ENCODE measurements at places on chromosomes 7 and 10. TPM values are rescaled to one million over a fixed set of nuclear protein-coding genes. Genes with fewer than 3 reads are reported as not detected.

The RNLS gene
- total RNA-seq = 9.4 TPM

The TCF7L2 gene
- total RNA-seq = 78.0 TPM

The PRF1 gene
- total RNA-seq = 0.13 TPM

The RADIL gene
- total RNA-seq = 4.0 TPM

DNA sequence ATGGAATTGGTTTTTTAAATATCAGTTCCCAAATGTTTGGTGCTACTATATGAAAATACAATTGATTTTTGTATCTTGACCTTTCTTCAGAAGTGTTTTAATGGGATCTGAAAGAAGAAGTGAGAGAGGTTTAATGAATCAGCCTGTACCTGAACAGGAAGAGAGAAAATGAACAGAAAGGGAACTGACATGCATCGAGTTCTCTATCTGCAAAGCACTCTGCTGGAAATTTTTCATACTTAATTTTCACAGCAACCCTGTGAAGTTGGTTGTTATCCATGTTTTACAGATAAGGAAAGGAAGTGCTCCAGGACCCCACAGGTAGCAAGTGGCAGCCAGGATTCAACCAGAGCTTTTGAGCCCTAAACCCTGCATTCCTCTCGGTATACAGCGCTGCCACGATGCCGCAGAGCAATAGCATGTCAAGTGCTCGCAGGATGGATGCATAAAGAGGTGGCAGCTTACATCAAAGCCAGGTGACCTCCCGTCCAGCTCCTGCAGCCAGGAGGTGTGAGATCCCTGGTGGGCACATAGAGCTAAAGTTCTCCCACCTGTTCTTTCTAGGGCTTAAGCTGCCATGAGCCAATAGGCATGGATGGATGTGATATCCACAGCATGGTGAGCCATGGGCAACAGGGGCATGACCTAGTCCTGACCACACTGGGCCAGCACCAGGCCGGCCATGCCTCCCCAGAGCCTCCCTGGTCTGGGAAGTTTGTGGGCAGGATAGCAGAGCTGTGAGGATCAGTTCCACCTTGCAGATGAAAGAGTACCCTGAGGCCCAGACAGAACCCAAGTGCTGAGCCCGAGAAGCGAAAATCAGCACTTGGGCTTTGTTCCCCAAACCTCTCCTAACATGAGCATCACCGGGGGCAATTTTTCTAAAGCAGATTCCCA is 57.2 kb downstream of the CALML3 start:
- peaks cover 42% of the 10 kb centered on the region for H3K4me1 ChIP-seq
- H3K4me3 ChIP-seq = no peak overlapping the region
- no peak overlapping the region for H3K27ac ChIP-seq
- no peaks in the 10 kb centered on the region for H3K27me3 ChIP-seq
- DNase-seq = no peak

- no peaks in the 10 kb centered on the region for H3K36me3 ChIP-seq
- H3K4me3 ChIP-seq = no peak overlapping the region
- no peak overlapping the region for H3K27ac ChIP-seq
Measured at GRCh38 chr7:121069346-121070100, 81.0 kb downstream of the CPED1 start.

GRCh38 chr7:76296743-76297740 is 5.4 kb upstream of the HSPB1 start:
- H3K4me3 ChIP-seq = no peak overlapping the region
- no peaks in the 10 kb centered on the region for H3K27me3 ChIP-seq
- peak overlapping the region; percentile 88 for H3K27ac ChIP-seq
- peaks cover 30% of the 10 kb centered on the region for H3K4me1 ChIP-seq

DNA sequence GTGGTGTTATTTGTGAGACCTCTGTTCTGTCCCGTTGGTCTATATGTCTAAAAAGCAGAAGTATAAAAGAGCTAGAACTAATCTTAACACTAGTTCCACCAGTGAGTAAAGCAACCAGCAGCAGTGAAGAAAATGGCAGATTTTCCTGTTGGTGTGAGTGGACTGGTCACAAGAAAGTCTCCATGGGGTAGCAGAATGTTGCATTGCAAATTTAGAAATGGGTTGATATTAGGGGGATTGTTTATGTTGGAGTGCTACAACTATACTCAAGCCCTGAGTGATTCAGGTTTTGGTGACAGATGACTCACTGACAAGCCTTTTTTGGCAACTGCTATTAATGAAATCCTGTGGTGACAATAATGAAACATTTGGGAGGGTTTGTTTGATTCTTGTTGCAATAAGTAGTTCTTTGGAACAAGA is 5.6 kb downstream of the AVL9 start:
- H3K36me3 ChIP-seq = peaks cover 7% of the 10 kb centered on the region
- H3K4me1 ChIP-seq = peaks cover 23% of the 10 kb centered on the region
- H3K27ac ChIP-seq = peak overlapping the region; percentile 27

DNA sequence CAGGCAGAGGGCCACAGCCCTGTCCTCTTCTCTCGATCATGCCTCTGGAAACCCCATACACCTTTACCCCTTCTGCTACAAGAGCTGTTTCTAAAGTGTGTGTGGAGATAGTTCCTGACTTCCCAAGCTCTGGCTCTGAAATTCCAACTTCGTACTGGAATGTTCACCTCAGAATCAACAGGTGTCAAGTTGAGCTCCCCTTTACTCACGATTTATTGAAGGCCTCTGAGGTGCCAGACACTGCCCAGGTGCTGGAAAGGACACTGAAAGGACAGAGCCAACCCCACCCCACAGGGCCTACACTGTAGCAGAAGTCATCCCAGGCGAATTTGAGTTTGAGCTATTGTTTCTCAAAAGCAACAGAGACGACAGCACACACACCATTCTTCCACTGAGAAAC is 209.9 kb upstream of the FRMD4A start:
- H3K27me3 ChIP-seq = no peaks in the 10 kb centered on the region
- H3K27ac ChIP-seq = no peak overlapping the region
- no peak for DNase-seq
- no peak overlapping the region for H3K4me3 ChIP-seq
- H3K4me1 ChIP-seq = peaks cover 38% of the 10 kb centered on the region
- peaks cover 2% of the 10 kb centered on the region for H3K36me3 ChIP-seq

DNA sequence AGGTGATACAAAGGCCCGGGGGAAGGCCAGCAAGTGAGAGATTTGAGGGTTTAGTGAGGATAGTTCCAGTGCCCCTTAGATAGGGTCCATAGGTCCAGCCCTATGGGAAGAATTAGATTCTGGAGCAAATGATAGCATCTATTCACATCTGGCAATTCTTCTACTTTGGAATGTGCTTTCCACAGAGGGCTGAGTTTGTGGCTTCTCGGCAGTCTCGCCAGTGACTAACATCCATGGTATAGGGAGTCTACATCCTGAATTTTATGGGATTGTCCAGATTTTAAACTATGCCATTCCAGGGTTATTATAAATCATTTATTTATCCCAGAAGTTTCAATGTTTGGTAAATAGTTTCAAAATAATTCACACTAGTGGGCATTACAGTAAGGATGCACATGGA is 207.3 kb upstream of the ADO start:
- H3K27me3 ChIP-seq = peaks cover 1% of the 10 kb centered on the region
- DNase-seq = no peak
- H3K4me3 ChIP-seq = no peak overlapping the region
- H3K4me1 ChIP-seq = no peaks in the 10 kb centered on the region

GRCh38 chr10:124728830-124729661 is 15.1 kb downstream of the FAM53B start:
- H3K27ac ChIP-seq = no peak overlapping the region
- no peak overlapping the region for H3K4me3 ChIP-seq
- peaks cover 6% of the 10 kb centered on the region for H3K36me3 ChIP-seq
- no peak for DNase-seq
- peaks cover 37% of the 10 kb centered on the region for H3K4me1 ChIP-seq

- H3K4me1 ChIP-seq = peaks cover 13% of the 10 kb centered on the region
- no peaks in the 10 kb centered on the region for H3K27me3 ChIP-seq
- H3K27ac ChIP-seq = peak overlapping the region; percentile 98
Measured at GRCh38 chr10:103772096-103772845, 83.1 kb downstream of the SH3PXD2A start.

DNA sequence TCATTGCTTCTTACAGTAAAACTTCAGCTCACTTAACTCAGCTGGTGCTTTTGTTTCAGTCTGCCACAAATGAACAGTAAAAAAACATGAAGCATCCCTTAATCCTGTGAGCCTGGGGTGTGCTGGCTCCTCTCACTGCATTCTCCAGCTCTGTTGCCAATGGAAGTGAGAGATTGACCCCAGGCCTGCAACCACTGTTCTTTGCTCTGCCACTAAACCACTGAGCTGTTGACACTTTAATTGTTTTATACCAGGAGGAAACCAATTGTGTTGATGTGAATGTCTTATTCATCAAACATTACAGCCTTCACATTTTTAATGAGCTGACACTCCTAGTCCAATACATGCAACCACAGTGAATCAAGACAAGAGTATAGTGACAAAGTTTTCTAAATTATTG is 69.4 kb upstream of the FZD1 start:
- DNase-seq = no peak
- H3K4me3 ChIP-seq = no peak overlapping the region
- no peak overlapping the region for H3K27ac ChIP-seq
- no peaks in the 10 kb centered on the region for H3K27me3 ChIP-seq

DNA sequence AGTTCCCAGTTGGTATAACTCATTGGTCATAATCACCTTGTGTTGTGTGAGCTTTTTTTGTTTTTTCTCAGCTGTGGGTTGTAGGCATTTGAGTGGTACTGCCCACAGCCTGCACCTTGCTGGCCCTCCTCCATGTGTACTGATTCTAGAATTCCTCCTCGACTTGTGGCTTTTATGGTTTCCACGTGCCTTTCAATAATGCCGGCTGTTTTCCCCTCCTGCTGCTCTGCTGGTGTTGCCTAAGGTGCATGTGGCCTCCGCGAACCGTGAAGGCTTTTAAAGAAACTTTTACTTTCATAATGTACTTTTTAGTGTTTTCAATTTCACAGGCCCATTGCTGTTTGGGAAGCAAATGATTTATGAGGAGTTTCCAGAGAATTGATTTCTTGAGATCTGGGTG is 518.0 kb downstream of the REEP3 start:
- peaks cover 6% of the 10 kb centered on the region for H3K27me3 ChIP-seq
- peaks cover 11% of the 10 kb centered on the region for H3K4me1 ChIP-seq
- no peak overlapping the region for H3K27ac ChIP-seq
